ENCODE measurements at places on chromosomes 7 and 10. TPM values are rescaled to one million over a fixed set of nuclear protein-coding genes. Genes with fewer than 3 reads are reported as not detected.

NRCAM gene
- total RNA-seq, result 3.4 TPM

HMX2 gene
- total RNA-seq, result not detected

SLK gene
- 58.7 TPM for total RNA-seq

CLCN1 gene
- under 0.01 TPM for total RNA-seq

TIAL1 gene
- 52.9 TPM for total RNA-seq

MLLT10 gene
- 45.3 TPM for total RNA-seq

CYP26C1 gene
- total RNA-seq, result 0.16 TPM

CALML5 gene
- not detected for total RNA-seq
